NCI-H187 treated with DMSO at 0.1 percent for 48 hours (cell line): ENCODE measurements at places on chromosomes 13 and 19.

DNA sequence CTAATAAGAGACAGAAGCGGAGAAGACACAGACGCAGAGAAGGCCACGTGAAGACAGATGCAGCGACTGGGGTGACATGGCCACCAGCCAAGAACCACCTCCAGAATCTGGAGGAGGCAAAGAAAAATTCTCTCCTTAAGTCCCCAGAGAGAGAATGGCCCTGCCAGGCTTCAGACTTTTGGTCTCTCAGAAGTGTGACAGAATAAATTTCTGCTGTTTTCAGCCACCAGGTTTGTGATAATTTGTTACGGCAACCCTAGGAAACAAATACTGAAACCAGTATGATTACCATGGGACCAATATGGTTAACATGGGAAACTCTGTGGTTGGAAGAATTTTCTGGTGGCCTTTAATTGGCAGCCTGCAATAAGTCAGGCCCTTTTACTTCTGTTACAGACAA is 63.9 kb upstream of the DOCK9 start:
- no peak for DNase-seq

- no peak for DNase-seq
Measured at GRCh38 chr19:18051887-18052286, 34.8 kb downstream of the IL12RB1 start.

GRCh38 chr13:28761586-28761985 is 42.8 kb upstream of the SLC46A3 start:
- DNase-seq = no peak

DNA sequence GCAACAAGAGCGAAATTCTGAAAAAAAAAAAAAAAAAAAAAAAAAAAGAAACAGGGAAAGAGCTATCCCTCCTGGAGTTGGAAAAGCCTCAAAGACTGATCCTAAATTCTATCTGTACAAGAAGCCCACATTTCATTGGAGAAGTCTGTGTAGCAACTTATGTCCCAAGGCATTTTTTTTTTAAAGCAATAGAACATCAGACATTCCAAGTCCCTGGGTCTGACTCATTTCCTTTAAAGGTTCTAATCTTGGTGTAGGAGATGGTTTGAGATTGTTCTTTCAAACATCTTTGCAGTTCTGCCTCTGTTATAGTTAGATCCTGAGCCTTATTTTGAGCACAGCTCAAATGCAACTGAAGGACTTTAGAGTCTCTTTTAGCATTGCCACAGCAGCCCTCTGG is 706.5 kb upstream of the MIR17HG start:
- no peak for DNase-seq

GRCh38 chr19:10368101-10368803 is 12.1 kb downstream of the TYK2 start:
- no peak for DNase-seq

GRCh38 chr19:43763473-43763939 is 8.7 kb upstream of the SMG9 start:
- DNase-seq = no peak

DNA sequence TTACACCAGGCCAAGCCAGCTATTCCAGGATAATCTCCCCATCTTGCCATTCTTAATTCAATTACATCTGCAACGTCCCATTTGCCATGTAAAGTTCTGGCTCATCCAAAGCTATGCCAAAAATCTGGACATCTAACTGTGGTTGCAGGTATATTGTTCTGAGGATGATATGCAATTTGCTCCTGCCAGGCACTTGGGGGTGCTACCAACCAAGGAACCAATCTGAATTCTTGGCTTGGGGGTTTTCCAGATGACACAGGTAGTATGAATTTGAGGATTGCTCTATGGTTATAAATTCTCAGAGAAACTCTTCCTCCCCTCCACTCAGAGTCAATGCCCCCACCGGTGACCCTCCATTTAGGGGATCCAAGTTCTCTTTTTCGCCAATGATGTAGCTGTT is 33.0 kb downstream of the CRYL1 start:
- DNase-seq = no peak

- no peak for DNase-seq
Measured at GRCh38 chr13:20514866-20515265, 10.8 kb downstream of the CRYL1 start.

DNA sequence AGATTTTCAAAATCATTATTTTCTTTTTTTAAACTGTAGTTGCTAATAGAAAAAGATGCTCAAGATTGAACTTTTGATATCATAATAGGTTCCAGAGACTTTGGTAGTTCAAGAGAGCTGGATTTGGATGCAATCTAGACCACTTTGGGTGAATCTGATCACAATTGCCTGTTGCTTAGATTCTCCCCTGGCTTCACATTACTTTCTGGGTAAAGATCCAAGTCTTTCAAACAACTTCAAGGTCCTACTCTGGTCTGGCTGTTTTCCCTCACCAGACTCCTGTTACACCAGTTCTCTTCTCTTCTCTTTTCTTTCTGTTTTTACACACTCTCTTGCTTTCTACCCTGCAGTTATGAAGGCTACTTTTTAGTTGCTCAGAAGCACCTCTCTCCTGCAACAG is 7.4 kb upstream of the SPRY2 start:
- DNase-seq = no peak

DNA sequence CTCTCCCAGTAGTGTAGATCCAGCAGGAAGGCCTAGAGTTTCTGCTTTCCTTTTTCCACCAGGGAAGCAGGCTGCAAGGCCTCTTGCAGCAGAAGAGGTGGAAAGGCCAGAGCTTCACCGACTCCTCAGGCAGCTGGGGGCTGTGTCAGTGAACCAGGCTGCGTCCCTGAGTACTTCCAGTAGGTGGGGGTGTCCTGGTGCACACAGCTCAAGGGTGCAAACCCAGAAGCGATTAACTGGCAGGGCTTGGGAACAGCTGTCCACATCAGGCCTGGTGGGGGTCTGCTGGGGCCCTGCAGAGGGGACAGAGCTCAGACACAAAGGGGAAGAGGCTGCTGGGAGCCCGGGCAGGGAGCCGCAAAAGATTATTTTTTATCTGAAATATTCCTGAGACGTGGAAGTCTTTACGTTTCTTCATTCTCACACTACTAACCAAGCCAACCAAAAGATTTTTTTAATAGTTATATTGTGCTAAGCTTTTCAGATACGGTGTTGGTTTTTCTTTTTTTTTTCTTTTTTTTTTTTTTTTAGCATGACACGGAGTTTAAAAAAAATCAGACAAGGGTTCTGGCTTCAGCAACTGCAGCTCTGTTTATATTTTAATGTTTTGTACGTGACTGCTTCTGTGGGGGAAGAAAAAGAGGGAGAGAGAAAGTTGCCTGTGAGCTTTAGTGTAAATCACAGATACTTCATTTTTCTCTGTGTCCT is 11.0 kb downstream of the TSHZ3 start:
- no peak for DNase-seq

DNA sequence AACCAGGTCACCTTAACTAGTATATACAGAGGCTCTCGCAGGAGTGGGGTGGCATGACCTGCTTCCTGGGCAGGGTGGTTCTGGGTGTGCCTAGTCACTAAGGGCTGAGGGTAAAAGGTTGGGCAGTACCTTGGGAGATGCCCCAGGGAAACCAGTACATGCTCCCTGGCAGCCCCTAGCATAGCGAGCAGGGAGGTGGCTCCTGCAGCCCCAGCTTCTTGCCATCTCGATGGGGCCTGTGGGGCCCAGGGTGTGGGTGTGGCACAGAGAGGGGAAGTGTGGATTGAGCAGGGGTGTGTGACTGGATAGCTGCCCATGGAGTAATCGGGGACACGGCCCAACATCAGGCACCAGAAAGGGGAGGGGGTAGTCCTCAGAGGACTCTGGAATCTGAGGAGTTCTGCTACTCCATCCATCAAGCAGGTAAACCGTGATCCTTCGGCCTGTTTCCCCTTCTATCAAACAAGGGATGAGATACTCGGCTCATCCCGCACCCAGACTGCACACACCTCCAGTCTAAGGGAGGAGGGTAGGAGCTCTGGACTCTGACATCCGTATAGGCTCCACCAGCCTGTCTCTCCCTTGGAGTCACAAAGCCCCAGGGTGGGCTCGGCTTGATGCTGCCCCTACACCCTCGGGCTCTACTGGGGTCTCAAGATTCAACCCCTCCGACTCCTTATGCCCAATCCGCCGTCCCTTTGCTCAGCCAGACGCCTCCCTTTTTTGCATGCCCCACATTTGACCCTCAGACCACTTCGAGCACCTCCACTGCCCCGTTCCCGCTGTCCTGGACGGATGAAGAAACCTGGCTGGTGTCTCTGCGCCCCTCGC is 1.1 kb downstream of the ZBTB45 start:
- no peak for DNase-seq

GRCh38 chr13:112483299-112483698 is 104.7 kb downstream of the TUBGCP3 start:
- no peak for DNase-seq

DNA sequence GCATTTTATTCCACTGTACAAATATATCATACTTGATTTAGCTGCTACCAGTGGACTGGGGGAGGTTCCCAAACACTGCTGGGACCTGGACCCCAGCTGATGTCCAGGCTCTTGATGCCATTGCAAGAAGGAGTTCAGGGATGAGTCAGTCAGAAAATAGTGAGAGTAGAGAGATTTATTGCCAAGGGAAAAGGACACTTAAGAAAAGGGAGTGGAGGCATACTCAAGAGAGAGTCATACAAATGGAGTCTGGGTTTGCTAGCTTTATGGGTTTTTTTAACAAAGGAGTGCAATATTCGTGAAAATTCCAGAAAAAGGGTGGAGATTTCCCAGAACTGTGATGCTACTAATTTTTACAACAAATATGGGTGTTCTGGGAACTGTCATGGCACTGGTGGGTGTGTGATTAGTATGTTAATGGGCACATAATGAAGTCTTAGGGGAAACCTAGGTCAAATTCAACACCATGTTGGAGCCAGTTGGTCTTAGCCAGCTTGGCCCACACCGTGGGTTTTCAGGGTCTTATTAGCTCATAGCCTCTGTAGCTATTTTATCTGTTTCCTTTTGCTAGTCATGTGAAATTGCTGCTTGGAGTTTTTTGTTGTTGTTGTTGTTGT is 36.2 kb downstream of the GPC6 start:
- DNase-seq = no peak

DNA sequence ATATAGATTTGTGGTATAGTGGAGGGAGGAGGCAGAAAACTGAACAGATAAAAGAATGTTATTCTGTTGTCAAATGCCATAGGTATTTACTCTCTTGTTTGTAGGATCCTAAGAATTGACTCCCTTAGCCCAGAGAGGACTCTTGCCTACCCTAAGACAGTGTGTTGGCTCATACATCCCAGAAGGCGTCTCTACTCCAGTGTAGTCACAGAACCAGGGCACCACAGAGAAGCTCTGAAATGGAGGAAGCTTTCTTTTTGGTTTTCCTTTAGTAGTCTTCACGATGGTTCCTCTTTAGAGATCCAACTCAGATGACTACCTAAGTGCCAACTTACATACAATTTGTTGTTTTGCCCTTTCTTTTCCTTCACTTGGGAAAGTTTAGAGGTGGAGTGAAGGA is 14.0 kb downstream of the GPR183 start:
- DNase-seq = no peak

- DNase-seq = peak; percentile 81
Measured at GRCh38 chr19:52962394-52963246, at the start of gene ZNF816. Gene ZNF816 (minus strand): TSS chr19:52962881. CDS start chr19:52956089, 6,792 bp downstream.

GRCh38 chr13:91270031-91270430 is 77.5 kb upstream of the MIR17HG start:
- DNase-seq = no peak

- DNase-seq = no peak
Measured at GRCh38 chr13:32745509-32745908, 159.3 kb downstream of the PDS5B start.

DNA sequence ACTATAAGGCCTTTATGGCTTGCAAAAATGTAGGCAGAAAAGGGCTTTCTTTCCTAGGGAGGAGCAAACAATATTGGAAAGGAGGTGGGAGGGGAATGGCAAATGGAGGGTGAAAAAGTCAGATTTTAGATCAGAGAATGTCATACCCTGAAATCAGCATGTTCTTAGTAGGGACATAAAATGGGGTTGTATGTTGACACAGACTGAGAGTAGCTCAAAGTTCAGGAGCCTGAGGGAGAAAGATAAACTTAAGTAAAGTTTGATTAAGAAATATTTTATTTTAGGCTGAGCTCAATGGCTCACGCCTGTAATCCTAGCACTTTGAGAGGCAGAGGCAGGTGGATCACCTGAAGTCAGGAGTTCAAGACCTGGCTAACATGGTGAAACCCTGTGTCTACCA is 83.8 kb downstream of the ZNF737 start:
- DNase-seq = no peak

DNA sequence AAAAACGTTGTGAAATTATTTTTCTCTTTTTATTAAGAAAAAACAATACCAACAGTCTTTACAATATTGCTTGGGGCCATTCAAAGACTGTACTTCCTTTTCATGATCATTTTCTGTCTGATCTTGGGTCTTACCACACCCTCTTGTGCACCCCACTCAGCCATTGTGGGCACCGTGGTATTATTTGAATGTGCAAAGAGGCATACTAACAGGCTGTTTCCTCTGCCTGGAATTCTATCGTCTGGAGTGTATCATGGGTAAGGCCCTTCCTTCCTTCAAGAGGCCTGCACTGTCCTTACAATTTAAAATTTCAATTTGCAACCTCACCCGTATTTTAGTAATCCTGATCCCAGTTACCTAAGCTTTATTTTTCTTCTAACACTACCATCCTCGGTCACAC is 76.5 kb downstream of the FGF14 start:
- no peak for DNase-seq

DNA sequence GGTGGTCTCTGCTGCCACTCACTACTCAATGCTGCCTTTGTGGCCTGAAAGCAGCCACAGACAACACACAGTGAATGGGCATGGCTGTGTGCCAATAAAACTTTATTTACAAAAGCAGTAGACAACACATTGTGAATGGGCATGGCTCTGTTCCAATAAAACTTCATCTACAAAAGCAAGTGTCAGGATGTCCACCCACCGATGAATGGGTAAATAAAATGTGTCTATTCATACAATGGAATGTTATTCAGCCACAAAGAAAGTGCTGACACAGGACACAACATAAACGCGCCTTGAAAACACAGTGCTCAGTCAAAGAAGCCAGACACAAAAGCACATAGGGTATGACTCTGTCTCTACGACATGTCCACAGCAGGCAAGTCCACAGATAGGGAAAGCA is 20.1 kb downstream of the ZSCAN5A start:
- no peak for DNase-seq

GRCh38 chr19:47022140-47022536 is 2.5 kb downstream of the NPAS1 start:
- DNase-seq = no peak

- no peak for DNase-seq
Measured at GRCh38 chr13:57352114-57352513, 185.1 kb downstream of the PRR20E start.
